ENCODE measurements at places on chromosomes 1 and 21.

GRCh38 chr21:21156957-21157356 is 158.7 kb downstream of the NCAM2 start:
- DNase-seq: no peak

DNA sequence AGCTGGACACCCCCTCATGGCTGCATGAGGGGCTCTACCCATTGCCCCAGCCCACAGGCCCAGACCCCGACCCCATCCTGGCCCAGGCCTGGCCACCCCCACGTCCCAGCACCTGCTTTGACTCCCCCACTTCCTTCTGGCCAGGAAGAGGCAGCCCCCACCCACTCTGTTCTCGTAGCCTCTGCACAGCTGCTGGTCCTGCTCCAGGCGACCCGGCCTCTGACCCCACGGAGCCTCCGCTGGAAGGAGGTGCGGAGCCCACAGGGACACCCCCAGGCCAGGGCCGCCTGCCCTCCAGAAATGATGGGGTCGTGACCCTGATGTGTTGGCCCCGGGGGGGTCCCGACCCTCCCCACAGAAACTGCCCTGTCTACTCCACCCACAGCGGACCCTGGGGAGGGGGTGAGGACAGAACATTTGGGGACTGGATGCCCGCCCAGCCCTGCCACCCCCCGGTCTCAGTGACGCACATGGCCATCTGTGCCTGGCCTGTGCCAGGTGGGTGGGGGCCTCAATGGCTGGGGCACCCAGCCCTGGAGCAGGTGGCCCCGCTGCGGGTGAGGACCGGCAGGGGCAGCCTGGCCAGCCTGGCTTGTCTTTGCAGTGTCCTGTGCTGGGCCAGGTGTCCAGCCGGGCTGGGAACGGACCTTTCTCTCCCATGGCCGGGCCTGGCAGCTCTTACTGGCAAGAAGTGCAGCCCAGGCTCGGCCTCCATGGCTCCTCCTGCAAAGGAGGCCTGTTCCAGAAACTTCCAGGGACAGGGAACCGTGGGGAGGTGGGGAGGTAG is 78.6 kb downstream of the MORN1 start:
- no peak for DNase-seq

- no peak for DNase-seq
Measured at GRCh38 chr1:112548547-112548946, 39.8 kb downstream of the WNT2B start.

GRCh38 chr1:43669878-43670277 is 19.9 kb downstream of the KDM4A start:
- no peak for DNase-seq

- no peak for DNase-seq
Measured at GRCh38 chr1:245142171-245142798, 12.5 kb upstream of the KIF26B start.

- peak; percentile 86 for DNase-seq
Measured at GRCh38 chr1:155272466-155273342, 600 bp downstream of the CLK2 start.

DNA sequence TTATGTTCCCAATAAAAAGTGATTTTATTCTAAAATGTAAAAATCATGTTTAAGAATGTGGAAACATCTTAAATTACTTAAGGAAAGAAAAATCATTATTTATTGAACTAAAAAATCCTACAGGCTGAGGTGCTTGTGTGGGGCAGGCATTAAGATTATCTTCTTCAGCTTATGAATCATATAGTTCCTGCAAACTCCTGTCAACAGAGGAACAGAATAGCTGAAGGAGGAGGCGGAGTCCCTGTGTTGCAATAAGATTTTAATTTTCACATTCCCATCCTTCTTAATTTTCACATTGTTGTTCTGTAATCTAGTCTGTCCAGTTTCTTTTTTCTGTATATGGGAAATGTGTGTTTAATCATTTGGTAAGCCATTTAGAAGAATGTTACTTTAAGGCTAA is 20.6 kb upstream of the OLFML3 start:
- no peak for DNase-seq

DNA sequence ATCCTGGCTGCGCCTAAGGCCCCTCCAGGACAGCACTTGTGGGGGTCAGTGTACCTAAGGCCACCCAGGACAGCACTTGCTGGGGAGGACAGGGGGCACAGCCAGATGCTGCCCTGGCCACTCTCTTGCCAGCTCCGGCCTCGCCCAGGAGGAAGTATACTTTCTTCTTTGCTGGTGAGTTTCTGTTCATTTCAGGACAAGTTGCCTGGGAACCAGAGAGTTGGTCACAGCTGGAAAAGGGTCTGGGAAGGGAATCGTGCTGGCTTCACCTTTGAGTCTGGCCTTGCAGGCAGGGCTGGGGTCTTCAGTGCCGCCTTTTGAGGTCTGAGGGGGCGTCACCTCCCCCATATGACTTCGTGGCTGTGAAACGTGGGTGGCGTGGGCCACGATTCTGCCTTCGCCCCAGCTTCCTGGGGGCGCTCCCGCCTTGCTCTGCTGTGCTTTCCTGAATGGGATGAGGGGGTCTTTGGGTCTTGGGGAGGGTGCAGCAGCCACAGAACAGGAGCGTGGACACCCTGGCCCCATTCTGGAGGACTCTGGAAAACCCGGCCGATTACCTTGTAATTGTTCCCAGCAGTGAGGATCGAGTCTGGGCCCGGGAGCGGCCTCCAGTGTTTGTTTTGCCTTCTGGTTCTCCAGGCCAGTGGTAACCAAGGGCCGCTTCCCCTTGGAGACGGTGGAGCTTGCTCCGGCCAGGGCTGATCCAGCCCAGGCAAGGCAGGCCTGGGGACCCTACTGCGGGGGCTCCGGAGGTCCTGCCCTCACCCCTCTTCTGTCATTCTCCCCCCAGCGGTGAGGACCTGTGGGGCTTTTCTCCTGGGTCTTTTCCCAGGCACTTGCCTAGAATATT is 45.9 kb downstream of the SPSB1 start:
- no peak for DNase-seq
